Activated CD8-positive, alpha-beta memory T cell treated with anti-CD3 and anti-CD28 coated beads for 24 hours (primary cell): ENCODE measurements at places on chromosomes 6 and 20.
A peak's percentile ranks its signal among the peaks of the same experiment; 100 is the strongest.

GRCh38 chr20:38217791-38218565 is 42.6 kb downstream of the KIAA1755 start:
- DNase-seq, result no peak

DNA sequence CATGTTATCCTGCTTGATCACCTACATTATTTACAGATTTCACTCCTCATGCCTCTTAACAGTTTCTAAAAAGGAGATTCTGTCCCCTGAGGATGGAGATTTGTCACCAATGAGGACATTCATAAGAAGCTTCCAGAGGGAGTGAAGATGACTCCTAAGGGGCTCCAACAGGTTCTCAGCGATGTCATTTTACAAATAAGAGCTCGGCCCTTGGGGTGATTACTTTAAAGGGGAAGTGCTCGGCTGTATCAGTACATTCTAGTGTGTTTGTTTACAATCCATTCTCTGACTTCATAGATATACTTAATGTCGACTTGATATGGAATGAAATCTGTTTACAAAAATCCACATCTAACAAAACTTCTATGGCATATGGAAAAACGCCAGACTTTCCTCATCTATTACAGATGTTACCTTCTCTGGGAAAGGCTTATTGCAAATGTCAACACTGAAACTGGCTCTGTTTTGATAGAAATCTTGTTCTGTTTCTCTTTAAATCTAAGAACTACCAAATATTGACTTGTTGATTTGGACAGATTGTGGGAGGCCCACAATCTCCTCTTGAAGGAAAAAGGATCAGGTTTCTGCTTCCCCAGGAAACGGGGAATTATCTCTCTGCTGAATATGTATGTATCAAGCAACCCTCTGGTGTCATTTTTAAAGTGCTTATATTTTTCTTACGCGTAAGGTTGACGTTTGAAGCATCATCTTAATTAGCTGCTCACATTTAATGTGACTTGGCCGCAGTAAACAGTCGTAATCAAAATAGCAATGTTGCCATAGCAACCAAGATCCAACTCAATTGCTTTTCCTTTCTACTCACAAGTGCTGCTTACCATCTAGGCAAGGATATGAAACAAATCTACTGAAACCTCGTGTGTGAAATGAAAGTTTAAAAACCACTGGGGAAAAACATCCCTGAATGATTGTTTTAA is 95.7 kb downstream of the SHLD1 start:
- DNase-seq, result no peak

DNA sequence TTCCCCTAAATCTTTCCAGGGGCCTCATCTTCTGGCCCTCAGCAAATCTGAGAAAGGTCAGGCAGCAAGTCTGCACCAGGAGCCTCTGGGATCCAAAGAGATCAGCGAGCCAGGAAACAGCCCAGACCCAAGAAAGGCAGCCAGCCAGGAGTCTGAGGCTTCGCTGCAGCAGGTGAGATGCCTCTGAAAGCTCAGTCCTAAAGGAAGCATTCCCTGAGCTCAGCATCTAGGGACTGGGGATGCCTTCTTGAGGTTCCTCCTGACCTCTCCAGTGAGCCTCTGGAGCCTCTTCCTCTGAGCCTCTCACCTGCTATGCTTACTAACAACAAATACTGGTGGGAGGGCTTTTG is 118.8 kb upstream of the MAFB start:
- no peak for DNase-seq

GRCh38 chr6:157571269-157571668 is 190.3 kb downstream of the ZDHHC14 start:
- DNase-seq, result peak; percentile 38

DNA sequence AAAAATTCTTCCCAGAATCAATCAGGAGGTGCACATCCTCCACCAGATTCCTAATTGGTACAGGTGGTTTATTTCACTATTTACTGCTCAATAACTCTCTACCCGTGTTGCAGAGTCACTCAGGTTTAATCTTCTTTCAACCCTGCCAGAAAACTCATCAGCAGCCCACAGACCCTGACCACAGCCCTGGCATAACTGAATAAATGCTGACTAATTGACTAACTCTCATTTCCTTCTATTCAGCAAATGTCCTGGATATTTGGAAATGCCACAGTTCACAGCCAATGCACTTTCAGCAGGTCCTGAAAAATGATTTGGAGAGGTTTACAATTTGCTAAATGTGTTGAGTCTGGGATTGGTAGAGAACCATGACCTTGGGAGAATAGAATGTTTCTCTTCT is 62.3 kb downstream of the TRMT6 start:
- DNase-seq, result no peak

DNA sequence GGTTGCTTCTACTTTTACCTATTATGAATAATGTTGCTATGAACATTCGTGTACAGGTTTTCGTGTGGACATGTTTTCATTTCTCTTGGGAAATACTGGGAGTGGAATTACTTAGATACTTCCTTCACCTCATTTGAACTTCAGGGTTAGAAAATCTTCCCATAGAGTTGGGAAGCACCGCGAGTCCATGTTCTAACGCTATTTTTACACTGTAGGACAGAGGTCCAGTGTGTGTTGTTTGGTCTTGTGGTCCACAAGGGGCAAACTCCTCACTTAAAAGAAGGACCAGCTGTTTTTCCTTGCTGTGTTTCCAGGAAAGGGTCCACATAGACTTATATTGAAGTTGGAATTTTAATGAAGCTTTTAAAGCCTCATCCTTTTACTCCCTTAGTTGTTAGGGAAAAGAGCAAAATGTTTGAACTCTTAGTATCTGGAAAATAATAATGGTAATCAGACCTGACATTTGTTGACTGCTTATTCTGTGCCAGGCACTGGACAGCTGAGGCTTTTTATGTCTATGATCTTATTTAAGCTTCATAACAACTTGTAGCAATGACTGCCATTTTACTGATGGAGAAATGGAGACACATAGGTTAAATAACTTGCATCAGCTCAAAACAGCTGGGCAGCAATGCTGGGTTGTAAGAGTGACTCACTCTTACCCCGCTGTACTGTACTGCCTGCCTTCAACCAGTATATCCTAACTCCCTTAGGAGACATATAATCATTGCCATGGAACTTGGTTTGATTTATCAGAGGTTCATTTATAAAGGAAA is 52.0 kb downstream of the CDC5L start:
- no peak for DNase-seq

DNA sequence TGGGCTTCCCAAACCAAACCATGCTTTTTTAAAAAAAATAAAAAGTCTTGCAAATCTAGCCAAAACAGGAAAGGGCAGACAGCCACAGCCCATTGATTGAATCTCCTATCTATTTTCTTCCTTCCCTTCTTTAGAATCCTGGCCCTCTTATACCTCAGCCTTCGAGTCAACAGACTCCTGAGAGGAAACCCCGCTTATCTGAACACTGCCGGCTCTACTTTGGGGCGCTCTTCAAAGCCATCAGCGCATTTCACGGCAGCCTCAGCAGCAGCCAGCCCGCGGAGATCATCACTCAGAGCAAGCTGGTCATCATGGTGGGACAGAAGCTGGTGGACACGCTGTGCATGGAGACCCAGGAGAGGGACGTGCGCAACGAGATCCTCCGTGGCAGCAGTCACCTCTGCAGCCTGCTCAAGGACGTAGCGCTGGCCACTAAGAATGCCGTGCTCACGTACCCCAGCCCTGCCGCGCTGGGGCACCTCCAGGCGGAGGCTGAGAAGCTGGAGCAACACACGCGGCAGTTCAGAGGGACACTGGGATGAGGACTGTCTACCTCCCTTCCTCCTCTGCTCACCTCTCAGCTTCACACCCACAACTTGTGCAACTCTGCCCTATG is 10.1 kb upstream of the RTF2 start:
- no peak for DNase-seq

GRCh38 chr6:169194737-169195136 is 58.9 kb downstream of the THBS2 start:
- DNase-seq, result no peak

- no peak for DNase-seq
Observed at GRCh38 chr20:6094063-6094462, 28.8 kb downstream of the FERMT1 start.

GRCh38 chr6:48073976-48074767 is 36.8 kb downstream of the PTCHD4 start:
- DNase-seq, result no peak

- no peak for DNase-seq
Observed at GRCh38 chr6:9463311-9463710, 951.6 kb downstream of the TFAP2A start.

GRCh38 chr20:52890130-52890529 is 82.0 kb upstream of the TSHZ2 start:
- DNase-seq, result no peak

- no peak for DNase-seq
Observed at GRCh38 chr6:163813979-163814493, 399.5 kb downstream of the QKI start.

DNA sequence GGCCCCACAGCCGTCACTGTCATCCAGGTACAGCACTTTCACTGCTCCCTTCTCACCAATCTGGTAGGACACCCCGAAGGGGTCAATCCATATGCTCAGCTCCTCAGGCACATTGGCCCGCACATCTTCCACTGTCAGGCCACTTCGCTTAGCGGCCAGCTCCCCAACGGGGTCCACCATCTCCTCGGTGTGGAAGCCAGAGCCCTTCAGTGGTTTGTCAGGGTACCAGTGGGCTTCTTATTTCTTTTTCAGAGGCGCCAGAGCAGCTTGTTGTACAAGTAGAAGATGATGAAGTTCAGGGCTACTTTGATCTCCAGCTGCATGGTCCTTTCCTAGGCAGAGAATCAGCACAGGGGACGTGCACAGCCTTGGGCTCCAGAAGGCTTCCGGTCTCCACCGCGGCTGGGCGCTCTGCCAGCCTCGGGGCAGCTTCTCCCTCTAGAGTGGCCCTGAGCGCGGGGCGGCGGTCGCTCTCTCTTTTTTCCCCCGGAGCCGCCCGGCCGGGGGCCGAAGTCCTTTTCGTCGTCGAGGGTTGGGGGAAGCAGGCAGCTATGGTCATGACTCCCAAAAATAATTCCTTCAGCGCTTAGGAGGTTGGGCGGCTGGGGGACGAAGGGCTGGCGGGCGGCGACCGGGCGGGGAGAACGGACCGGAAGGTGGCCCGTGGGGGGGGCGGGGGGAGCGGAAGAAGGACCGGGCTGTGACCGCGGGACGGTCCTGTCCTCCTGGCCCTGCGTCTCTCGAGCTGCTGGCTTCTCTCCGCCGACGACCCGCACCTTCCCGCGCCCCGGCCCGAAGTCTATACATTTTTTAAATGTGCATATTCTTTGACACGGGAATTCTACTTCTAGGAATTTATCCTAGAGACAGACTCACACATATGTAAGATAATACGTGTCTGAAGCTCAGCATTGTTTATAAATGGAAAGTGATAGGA is 6.5 kb upstream of the ZSCAN9 start:
- DNase-seq, result peak; percentile 72

GRCh38 chr6:43282060-43282459 is 16.0 kb upstream of the SLC22A7 start:
- no peak for DNase-seq

GRCh38 chr6:133306931-133307330 is 65.8 kb downstream of the EYA4 start:
- DNase-seq, result no peak

GRCh38 chr6:157853018-157853805 is 30.2 kb downstream of the SNX9 start:
- no peak for DNase-seq

- no peak for DNase-seq
Observed at GRCh38 chr6:42937548-42938427, 8.5 kb downstream of the CNPY3 start.

DNA sequence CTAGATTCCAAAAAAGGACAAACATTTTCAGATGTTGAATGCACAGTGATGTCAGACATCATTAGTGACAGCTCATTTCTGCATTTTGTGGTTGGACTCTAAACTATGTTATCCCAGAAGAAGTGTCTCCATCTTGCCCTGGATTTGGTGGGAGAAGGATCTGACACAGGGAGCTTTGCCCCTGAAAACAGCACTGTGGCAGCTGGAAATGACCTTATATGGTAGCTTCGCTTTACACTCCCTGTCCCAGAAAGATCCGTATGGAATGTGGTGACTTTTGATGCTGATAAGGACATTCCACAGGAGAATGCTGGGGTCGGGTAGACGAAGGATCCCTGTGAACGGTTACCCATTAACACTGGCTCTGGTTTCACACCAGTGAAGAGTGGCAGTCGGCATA is 87.2 kb upstream of the EDN1 start:
- no peak for DNase-seq

DNA sequence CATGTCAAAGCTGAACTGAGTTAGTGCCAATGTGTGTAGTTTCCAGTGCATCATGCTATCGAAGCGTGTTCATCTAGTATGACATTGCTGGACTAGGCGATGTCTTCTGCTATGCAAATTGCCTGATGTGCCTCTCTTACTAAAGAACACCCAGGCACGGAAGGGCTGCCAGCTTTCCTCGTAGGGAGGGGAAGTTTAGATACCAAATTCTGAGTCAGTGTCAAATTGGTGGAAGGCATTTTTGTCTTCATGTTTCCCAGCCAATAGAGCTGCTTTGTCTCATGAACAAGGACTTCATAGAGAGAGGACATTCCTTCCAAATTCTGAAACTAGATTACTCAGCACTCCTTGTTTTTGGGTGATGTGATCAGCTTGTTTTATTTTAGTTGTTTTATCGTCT is 320.1 kb downstream of the BTBD3 start:
- no peak for DNase-seq

- no peak for DNase-seq
Observed at GRCh38 chr6:51844336-51844735, 243.1 kb downstream of the PKHD1 start.

- DNase-seq, result no peak
Observed at GRCh38 chr6:43915986-43916923, 146.2 kb downstream of the VEGFA start.

GRCh38 chr6:74713941-74714340 is 491.9 kb downstream of the COL12A1 start:
- DNase-seq, result no peak

DNA sequence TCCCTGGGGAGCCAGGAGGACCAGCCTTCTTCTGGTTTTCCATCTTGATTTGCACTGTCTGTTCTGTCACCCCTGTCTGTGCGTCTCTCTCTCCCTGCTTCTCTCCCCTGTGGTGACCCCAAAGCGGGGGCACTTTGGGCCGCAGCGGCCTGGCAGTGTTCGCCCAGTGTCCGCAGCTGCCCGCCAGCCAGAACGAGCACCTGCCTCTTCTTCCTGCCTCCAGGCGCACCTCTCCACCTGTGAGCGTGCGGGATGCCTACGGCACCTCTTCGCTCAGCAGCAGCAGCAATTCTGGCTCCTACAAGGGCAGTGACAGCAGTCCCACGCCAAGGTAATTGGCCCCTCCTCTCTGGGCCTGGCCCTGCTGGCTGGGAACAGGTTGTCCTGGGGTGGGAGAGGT is 30.8 kb downstream of the SNPH start:
- DNase-seq, result no peak

GRCh38 chr6:54254886-54255285 is 53.4 kb upstream of the TINAG start:
- DNase-seq, result no peak

DNA sequence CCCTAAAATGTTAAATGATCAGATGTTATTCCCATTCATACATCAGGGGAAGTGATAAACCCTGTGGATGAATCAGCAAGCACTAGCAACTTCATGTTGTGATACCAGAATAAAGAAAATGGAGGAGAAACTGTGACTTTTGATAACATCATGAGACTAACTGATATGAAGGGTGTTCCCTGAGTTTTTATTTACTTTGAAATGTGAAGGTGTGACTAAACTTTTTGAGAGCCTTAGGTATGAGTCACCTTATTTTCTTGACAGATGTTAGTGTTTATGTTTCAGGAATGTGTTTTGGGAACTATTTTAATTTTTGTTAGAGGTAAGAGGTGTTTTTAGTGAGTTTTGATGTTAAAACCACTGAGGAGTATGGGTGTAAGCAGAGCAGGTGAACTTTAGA is 4.4 kb downstream of the PARD6B start:
- DNase-seq, result no peak
